Mesothelial cell of epicardium (in vitro differentiated cells): ENCODE measurements at places on chromosomes 5 and 9. TPM values are rescaled to one million over a fixed set of nuclear protein-coding genes. Genes with fewer than 3 reads are reported as not detected.

PLCXD3 gene
- not detected in 3 replicates for total RNA-seq

- DNase-seq, result no peak
Observed at GRCh38 chr5:154088801-154089200, 50.0 kb downstream of the MFAP3 start.

- DNase-seq, result no peak
Observed at GRCh38 chr9:6413365-6414246, 607 bp downstream of the UHRF2 start.

PCA3 gene
- not detected in 3 replicates for total RNA-seq

SLC36A3 gene
- not detected in 3 replicates for total RNA-seq

GRCh38 chr9:9920425-9921060 lies 692.3 kb downstream of the PTPRD start:
- no peak for DNase-seq

IL4 gene
- total RNA-seq, result not detected in 3 replicates

GRCh38 chr9:740221-740620 lies 101.3 kb upstream of the DMRT1 start:
- no peak for DNase-seq

DNA sequence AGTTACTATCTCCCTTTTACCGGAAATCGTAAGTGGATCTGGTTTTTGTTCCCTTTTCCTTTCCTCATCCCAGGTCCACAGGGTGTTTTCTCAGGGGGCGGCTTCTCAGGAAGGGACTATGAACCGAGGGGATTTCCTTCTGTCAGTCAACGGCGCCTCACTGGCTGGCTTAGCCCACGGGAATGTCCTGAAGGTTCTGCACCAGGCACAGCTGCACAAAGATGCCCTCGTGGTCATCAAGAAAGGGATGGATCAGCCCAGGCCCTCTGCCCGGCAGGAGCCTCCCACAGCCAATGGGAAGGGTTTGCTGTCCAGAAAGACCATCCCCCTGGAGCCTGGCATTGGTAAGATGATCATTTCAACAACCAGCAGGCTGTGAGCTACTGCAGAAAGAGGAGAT lies 75.8 kb downstream of the GOLPH3 start:
- DNase-seq, result no peak

DNA sequence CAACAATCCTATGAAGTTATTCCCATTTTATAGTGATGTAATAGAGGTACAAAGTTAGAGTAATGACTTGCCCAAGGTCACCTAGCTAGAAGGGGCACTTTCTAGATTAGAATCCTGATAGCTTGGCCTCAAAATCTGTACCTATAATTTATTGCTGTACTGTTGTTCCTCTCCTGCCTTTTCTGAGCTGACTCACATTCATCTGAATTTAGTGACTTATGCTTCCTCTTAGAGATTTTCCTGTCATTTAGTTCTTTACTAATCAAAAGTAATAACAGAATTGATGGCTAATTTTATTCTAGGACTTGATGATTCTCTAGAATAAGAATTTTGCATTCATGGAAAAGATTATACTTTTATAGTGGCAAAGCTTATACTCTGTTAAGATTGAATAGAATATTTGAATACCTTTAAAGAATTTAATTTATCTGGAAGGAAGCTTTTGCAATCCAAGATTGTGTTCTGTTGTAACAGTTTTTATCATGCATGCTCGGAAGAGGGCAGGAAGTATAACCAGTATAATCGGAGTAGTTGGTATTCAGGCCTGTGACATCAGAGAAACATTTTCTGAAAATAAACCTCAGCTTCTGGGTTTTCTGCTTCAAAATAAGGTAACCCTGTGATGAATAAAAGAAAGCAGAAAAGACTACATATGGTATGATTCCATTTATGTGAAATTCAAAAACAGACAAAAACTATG lies 21.3 kb downstream of the CYSTM1 start:
- DNase-seq, result no peak

NR2F1 gene
- 19.7 to 21.4 TPM (median 20.3 TPM) in 3 replicates for total RNA-seq

DNA sequence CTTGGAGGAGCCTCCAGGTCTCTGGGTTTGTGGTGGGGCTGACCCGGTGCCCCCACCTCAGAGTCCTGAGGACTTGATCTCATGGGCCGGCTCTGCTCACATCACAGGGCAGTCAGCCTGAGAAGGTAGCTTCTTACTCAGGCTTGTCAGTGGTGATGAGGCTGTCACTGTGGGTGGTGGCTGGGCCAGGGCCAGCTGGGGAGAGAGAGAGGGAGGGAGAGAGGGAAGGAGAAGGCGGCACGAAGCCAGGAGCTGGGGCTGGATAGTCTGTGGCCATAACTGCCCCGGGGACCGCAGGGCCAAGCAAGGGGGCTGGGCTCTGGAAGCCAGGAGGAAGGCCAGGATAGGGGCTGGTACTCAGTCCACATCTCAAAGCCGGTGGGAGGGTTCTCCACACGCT lies 6.5 kb downstream of the NTNG2 start:
- no peak for DNase-seq
